Colonic mucosa (tissue), 4 donors: ENCODE measurements at places on chromosomes 11 and 22. TPM values are rescaled to one million over a fixed set of nuclear protein-coding genes. Genes with fewer than 3 reads are reported as not detected.
A peak's percentile ranks its signal among the peaks of the same experiment; 100 is the strongest.

UBQLNL gene
- total RNA-seq, result not detected

OR5W2 gene
- total RNA-seq, result not detected

CYTH4 gene
- 7.4 TPM for total RNA-seq

MPPED2 gene
- 1.8 TPM for total RNA-seq

HMGXB4 gene
- total RNA-seq, result 18.6 TPM

DNA sequence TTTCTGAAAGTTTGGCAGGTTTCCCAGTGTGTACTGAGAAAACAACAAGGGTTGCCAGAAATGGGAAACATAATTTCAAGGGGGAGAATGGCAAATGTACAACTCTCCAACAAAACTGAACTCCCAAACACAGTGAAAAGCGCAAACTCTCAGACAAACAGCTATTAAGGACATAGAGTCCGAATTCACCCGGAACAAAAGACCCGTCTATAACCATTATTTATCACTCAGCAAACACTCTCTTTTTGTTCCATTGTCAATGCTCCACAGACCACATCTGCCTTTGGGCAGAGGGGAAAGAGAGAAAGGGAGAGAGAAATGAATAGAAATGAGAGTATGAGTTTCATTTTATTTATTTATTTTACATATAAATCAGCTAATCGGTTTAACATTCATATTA is 21.7 kb downstream of the KIRREL3 start:
- DNase-seq, result no peak

- no peak for DNase-seq
These were observed 15.2 kb downstream of the PPIL2 start for GRCh38 chr22:21680830-21681565.

- no peak for DNase-seq
These were observed 4.5 kb downstream of the CLMP start for GRCh38 chr11:123190518-123190917.

DNA sequence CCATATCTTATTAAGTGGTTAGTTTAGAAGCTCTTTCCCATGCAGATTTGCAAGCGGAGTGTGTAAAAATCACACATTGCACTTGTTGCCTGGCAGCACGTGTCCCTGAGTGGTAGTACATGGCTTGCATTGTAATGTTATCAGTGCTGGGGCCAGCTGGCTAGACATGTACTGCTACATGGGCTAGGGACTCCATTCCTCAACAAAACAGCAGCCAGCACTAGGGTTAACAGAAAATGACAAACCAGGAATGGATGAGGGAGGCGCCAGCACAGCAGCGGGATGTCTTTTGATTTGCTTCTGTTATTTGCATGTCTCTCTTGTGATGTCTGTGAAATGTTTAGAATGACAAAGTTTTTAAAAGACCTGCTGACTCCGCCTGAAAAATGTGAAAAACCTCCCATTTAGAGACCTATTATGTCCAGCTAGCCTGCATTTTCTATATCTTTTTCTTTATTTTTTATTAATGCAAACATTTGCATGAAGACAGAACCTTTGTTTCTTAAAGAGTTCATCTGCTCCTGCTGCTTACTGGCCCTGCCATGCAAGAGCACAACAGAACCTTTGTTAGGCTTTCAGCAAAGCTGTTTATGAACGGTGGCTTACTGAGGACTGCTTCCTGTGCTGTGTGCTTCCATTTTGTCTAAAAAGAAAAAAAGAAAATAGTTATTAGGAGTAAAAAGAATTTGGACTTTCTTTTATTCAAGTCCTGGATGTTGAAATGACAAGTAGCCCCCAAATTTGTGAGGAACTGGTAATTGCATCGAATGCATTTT is 40.7 kb downstream of the CSTPP1 start:
- DNase-seq, result no peak

DNA sequence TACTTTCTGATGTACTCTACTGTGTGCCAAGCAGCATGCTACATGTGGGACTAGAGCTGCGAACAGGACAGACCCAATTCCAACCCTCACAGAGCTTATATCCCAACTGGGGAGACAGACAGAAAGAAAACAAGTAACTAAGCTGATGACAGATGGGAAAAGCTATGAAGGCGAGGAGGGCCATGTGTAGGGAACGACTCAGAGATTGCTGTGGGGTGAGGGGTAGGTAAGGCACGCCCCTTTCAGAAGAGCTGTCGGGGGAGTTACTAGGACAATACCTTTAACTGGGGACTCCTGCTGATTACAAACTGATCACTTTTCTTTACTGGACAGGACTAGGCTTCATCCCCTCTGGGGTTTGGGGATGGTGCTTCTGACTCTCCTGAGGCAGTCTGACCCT is 48.9 kb downstream of the ST3GAL4 start:
- DNase-seq, result no peak

DNA sequence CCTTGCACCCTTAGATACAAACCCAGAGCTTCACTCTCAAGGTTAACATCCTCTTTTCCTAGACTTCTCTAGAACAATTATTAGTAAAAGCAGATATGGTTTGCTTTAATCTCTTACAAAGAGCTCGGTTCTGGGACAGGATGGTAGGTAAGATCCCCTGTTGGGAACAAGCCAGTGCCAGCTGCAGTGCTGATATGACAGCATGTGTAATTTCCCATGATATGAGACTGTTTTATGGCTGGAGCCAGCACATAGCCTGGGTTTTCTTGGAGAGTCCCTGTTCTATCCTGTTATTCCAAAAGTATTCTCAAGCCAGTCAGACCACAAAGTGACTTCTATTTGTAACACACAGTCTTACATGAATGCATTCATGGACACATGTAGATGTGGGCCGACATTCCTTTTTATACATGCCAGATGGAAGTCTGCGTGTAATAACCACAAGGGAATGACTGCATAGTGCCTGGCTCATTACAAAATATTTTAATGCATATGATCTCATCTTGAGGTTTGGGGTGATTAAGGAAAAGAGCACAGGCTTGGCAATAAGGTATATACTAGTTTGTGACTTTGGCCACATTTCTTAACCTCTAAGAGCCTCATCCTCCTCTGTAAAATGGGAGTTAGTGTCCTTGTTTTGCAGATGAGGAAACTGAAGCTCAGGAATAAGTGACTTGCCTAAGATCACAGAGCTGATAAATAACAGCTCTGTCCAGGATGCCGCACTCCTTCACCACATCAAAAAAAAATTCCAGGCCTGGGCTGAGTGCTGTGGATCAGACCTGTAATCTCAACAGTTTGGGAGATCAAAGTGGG is 21.8 kb downstream of the CLMP start:
- no peak for DNase-seq

DNA sequence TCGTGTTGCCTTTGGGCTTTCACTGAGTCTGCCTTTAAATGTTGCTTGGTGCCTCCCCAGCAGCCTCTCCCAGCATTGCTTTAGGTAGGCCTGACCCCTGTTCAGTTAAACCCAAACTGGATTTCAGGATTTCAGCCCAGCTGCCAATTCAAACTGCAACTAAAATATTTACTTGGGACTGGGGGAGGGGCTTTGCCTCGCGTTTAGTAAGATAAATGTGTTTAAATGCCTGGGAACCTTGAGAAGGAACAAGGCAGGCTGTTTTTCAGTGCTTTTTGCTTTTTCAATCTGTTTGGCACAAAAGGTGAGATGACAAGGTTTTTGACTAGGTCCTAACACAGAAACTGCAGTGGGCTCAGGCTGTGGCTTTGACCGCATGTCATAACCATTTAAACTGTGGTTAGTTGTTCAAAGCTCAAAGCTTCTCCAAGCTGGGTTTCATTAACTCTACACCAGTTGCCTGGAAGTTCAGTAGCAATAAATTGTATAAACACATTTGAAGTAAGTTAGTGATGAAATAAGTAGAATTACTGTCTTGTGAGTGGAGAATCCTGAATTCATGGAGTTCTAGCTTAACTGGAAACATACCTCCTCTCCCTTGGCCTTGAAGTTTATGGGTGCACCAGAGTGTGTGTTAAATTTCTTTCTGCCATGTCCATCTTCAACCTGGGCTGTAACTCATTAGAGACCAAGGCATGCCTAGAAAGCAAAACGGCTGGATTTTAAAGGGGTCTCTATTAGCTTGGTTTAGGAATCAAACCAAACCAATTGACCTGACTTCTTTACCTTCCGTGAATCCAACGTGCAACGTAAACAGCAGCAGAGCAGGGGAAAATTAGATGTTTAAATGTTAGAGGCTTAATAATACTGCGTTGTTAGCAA is 3.6 kb downstream of the PKNOX2 start:
- DNase-seq, result no peak

DNA sequence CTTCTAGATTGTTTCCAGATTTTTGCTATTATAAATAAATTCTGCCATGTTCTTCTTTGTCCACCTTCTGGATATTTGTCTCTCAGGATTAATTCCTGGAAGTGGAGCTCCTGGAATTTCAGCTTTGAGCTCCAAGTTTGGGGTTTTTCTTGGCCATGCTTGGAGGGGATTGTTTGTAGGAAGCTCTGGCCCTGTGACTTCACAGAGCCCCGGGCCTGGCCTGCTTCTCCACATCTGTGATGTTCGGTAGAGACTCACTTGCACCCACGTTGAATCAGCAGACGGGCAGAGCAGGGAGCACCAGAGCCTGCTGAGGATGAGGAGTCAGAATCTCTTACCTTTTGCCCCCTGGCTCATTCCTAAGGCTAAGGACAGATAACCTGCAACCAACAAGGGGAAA is 35.7 kb downstream of the LRRC32 start:
- DNase-seq, result peak; percentile 15

DNA sequence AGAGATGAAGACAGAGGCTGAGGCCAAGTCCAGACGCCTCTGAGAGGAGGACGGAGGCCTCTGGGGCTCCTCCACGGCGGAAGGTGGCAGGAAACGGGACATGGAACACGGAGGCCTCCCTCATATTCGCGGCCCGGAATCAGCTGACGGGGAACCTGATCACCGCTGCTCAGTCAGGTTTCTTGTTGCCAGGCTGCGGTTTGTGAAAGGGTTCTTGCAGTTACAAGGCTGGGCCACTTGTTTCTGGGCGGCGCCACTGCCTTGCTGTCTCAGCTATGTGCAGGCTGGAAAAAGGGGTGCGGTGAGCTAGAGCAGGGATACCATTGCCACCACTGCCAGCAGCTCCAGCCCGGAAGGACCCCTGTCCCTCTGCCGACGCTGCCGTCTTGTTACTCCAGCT is 10.0 kb upstream of the MMP1 start:
- DNase-seq, result no peak

DNA sequence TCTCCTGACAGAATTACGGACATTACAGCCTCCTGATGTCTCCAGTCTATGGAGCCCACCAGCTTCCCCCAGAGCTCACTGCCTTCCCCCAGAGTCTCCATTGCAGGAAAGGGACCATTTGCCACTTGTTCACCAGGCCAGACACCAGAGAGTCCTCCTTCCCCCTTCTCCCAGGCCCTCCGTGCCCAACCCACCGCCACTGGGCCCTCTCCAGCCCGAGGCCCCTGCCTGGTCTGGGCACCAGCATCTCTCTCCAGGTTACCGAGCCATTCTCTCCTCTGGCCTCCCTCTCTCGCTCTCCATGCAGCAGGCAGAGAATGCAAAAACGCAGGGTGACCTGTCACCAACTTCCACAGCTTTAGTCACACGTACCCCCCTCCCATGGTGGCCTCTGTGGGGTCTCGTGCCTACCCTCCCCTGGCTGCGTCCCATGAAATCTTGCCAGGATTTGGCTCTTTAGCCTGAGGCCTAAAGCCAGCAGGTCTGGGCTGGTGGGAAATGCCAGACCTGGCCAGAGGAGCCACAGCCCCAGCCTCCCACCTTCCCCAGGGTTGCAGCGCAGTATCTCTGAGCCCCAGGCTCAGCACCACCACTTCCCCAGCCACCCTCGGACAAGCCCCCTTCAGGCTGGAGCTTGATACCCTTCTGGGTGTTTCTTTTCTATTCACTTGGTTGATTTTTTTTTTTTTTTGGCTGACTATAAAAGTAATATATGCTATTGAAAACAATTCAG is 6.8 kb upstream of the SERPINH1 start:
- no peak for DNase-seq

- no peak for DNase-seq
These were observed 2.4 kb upstream of the LRP4 start for GRCh38 chr11:46920755-46921154.

- no peak for DNase-seq
These were observed 24.6 kb upstream of the COMT start for GRCh38 chr22:19916941-19917340.

DNA sequence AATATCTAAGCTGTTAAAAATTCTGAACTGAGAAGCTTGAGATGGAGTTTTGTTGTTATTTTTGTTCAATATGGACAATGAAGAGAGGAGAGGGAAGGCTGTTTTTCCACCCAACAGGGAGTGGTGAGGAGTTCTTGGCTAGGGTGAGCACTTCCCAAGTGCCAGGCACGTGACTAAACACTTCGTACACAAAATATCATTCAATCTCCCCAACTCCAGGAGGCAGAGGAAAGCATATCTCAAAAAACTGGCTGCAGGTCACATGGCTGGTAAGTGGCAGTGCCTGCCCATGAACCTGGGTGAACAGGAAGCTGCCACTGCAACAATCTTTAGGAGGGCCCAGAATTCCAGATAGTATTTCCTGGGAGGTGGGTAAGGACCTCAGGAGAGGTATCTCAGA is 11.6 kb downstream of the ELF5 start:
- DNase-seq, result no peak

GRCh38 chr11:62501432-62501891 is 45.1 kb downstream of the AHNAK start:
- DNase-seq, result no peak

- no peak for DNase-seq
These were observed 24.6 kb upstream of the OOSP4B start for GRCh38 chr11:59992425-59992824.

DNA sequence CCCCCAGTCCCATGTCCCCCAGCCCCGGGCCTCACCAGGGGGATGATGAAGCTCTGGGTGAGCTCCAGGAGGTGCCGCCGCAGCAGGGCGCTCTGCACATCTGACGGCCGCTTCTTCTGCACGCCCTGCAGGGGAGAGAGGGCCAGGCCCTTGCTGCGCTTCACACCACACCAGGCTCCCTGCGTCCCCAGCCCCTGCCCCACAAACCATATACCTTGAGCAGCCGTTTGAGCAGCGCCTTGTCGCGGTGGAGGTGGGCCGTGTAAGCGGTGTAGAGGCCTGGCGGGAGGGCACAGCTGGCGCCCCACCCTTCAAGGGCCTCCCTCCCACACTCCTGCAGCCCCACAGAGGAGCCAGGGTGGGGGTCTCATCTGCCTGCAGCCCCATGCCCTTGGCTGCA is 6.2 kb upstream of the PLXNB2 start:
- DNase-seq, result no peak

DNA sequence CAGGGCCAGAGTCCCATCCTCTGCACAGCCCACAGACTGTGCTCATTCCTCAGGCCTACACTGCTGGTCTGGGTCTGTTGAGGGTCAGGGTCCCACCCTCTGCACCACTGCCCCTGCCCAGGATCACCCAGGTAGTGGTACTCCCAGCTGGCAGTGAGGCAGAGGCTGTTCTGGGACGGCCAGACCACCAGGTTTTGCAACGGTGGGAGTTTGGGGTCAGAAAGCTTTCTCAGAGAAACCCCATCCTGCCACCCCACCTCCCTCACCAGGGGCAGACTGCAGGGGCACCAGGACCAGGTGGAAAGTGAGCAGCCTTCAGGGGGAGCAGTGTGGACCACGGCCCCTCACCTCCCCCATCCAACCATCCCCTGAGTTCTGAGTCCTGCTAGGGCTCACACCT is 10.8 kb downstream of the NPTXR start:
- DNase-seq, result no peak

- peak; percentile 43 for DNase-seq
These were observed 12.0 kb downstream of the CSTPP1 start for GRCh38 chr11:46948378-46949131.
